Right lobe of liver (tissue), 6 donors: ENCODE measurements at places on chromosomes 3 and 15. TPM values are rescaled to one million over a fixed set of nuclear protein-coding genes. Genes with fewer than 3 reads are reported as not detected.
A peak's percentile ranks its signal among the peaks of the same experiment; 100 is the strongest.

C2CD4B gene
- 1.7 TPM for total RNA-seq

PLSCR5 gene
- not detected for total RNA-seq

SKOR1 gene
- not detected for total RNA-seq

ELL3 gene
- total RNA-seq: 2.0 TPM

DNA sequence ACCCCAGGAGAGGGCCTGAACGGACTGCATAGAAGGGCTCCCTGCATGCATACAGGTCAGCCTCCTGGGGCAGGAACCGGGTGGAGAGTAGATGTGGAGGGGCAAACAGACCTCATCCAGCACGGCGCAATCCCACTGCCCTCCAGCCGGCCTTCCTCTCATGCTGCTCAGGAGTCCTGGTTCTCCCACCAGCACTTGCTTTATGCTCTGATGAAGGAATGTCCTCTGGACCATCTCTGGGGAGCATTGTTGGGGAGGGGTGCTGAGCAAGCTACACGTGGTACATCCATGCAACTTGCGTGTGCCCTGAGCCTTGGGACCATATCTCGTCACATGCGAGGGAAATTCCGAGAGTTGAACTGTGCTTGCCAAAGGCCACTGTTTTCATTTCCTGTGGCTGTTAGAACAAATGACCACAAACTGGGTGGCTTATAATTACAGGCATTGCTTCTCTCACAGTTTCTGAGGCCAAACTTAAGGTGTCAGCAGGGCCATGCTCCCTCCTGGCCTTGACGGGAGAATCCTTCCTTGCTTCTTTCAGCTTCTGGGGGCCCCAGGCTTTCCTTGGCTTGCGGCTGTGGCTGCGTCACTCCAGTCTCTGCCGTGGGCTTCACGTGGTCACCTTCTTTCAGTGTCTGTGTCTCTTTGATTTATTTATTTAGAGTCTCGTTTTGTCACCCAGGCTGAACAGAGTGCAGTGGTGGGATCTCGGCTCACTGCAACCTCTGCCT, 12.2 kb downstream of the SELENOS start:
- DNase-seq: no peak

- no peak for DNase-seq
These were observed 22.2 kb downstream of the FAM98B start for GRCh38 chr15:38476120-38476519.

DNA sequence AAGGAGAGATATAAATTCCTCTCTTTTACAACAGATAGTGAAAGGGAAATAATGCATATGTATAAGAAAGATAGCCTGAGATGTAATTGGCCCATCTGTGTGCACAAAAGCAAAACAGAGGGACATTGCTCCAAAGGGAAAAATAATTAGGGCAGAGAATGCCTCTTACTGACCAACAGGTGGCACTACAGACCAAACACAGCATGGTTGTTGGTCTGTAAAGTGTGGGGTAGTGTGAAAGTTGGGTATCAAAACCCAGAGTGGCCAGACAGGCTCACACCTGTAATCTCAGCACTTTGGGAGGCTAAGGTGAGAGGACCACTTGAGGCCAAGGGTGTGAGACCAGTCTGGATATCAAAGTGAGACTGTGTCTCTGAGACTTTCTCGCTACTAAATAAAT, 4.5 kb upstream of the TLNRD1 start:
- DNase-seq: no peak

GRCh38 chr15:27635916-27636315, 463.2 kb downstream of the OCA2 start:
- no peak for DNase-seq

DNA sequence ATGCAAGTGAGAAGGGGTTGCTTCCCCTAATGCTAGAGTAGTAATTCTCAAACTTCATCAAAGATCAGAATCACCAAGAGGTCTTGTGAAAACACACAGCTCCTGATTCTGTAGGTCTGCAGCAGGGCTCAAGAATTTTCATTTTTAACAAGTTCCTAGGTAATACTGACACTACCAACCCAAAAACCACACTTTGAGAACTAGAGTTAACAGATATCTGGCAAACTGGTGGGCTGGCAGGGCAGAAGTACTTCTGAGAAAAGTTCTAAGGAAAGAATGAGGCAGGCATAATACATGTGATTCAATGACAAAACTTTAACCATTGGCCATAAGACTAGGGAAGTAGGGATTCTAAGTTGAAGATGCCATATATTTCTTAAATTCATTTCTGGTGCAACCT, 8.8 kb upstream of the MINDY2 start:
- no peak for DNase-seq

DNA sequence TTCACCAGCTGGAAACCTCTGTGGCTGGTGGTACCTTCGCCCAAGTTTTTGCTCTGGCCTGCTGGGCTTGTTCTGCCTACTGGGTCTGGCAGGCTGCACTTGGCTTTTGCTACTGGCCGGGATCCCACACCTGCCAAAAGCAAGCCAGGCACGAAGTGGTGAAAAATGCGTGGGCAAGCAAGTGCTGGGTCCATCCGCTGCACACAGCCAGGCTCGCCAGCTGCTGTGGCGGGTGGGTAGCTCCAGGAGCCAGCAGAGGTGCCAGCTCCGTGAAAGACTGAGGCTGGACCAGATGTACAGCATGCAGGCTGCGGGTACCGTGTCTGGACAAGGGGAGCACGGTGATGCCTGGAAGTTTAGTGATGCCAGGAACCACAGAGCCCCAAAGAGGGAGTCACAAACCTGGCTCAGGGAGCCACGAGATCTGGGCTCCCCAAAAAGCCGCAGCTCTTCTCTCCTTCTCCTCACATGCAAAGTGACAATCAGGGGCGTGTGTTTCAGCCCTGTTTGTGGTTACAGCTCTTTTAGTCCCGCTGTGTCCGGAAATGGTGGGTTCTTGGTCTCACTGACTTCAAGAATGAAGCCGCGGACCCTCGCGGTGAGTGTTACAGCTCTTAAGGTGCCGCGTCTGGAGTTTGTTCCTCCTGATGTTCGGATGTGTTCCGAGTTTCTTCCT, 1455.6 kb upstream of the GBE1 start:
- DNase-seq: peak; percentile 35

GRCh38 chr15:85490856-85491255, 110.5 kb downstream of the AKAP13 start:
- DNase-seq: no peak

GRCh38 chr3:189040656-189041335, 131.0 kb upstream of the TPRG1 start:
- no peak for DNase-seq

GRCh38 chr3:172154768-172155664, 115.6 kb downstream of the FNDC3B start:
- no peak for DNase-seq

DNA sequence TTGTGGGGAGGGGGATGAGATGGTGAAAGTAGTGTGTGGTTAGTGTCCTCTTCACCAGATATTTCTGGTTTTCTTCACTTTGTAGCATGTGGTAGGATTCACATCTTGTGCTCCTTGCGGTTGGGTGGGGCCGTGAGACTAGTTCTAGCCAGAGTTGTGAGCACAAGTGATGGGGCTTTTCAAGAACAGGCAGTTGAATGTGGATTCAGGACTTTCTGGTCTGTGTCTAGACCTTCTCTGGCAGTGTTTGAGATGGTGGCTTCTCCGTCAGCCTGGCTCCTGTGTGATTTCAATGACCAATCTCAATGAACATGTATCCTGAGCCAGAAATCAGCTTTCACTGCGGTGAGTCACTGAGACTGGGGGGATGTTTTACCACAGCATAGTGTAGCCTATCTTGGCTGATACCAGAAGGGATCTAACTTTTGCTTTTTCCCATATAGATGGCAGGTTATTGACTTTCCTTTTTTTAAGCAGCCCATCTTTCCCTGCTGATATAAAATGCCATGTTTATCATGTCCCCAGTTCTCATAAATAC, 82.6 kb downstream of the RPLP1 start:
- DNase-seq: no peak

GRCh38 chr3:112333002-112333380, at the start of gene CD200:
Gene CD200, plus strand, starts transcription at chr3:112333156. Its CDS starts 57 bp downstream, at chr3:112333213.
- DNase-seq: no peak

- no peak for DNase-seq
These were observed 198.3 kb downstream of the ERC2 start for GRCh38 chr3:56269755-56270535.

DNA sequence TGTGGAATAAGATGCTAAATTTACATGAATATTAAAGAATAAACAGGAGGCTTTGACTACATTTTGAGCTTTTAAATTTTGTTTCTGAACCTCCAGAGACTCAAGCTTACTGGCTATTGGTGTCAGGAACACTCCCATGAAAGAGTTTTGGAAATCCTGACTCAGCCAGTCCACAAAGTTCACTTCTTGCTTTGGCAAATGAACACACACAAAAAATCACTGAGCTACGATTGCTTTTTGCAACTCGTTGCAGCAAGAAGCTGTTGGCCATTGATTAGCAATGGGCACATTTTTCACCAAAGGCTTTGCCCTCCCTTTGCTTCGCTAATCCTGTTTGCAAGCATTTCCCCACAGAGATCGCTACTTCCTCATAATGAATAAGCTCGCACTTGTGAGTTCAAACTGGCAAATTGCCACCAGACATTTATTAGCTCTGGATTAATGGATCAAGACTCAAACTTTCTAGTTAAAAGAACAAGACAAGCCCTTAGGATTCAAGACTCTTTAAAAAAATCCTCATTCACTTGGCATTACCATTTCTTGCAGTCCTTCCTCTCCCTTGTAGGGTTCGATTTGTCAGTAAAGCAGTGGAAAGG, 343.2 kb upstream of the ONECUT1 start:
- DNase-seq: no peak

GRCh38 chr3:38627956-38628355, 21.5 kb downstream of the SCN5A start:
- DNase-seq: no peak

DNA sequence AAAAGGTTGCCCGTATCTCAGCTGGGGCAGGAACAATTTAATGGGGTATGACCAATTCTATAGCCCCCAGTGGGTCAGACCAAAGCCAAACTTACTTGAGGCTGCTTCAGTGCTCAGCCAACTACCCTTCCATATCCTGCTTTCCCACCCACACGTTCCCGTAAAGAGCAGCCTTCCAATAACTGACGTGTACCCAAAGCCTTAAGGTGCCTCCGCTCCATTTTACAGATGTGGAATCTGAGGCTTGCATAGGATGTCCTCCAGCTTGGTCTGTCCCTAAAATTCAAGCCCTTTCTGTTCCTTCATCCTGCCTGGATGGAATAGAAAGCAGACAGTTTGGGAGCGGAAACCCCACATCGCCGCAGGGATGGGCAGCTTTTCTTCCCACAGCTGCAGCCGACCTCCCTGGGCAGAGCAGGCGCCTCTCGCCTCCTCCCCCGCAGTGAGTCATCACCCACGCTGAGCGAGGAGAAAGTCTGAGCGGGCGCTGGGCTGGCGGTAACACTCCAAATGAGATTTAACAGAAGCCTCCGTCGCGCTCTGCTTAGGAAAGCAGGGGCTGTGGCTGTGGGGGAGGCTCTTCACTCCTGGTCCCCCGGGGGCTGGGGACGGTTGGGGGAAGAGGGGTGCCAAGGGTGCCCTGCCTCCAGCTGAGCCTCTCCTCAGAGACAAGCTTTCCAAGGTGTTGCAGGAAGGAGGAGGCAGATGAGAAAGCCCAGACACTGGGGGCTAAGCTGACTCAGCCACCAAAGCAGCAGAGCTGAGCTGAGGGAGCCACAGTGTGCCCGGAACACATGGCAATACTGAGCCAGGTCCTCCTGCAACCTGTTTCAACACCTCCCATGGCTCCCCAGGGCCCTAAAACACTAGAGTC, 57.8 kb upstream of the HRH1 start:
- DNase-seq: peak; percentile 63
